ENCODE measurements at places on chromosomes 1 and 21.
A peak's percentile ranks its signal among the peaks of the same experiment; 100 is the strongest.

- DNase-seq, result no peak
Observed at GRCh38 chr1:27778056-27778455, 5.0 kb downstream of the STX12 start.

- DNase-seq, result peak; percentile 27
Observed at GRCh38 chr1:84619383-84620102, 45.3 kb upstream of the CTBS start.

DNA sequence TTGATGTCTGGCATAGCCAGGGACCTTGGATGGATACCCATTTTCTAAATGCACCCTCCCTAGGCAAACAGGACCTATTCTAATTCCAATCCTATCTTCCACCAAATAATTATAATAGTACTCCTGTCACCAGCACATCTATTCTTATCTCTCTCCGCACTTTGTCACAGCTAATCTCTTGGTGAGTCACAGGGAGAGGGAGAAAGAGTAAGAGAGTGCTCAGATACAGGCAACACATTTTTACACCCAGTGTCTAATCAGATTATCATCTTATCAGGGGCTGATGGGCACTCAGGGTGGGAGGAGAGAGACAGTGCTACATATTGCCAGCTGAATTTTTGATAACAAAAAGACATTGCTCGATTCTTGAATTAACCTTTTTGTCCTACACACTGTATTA is 275.0 kb upstream of the BEND5 start:
- DNase-seq, result no peak

DNA sequence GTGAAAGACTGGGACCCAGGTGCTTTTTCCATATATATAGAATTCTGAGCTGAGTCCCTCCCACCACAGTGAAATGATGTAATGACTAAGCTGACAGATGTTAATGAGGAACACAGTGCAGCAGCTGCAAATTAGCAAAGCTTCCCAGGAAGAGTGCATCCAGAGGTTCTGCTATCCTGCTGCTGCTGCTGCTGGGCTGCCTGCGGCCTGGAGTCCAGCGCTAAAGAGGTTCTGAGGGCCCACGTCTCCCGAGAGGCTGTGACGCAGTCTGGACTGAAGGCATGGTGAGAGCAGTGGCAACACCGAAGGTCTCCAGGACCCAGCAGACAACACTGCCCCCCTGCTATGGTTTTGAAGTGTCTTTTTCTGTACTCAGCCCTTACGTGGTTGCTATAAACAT is 63.9 kb downstream of the URB2 start:
- DNase-seq, result no peak

DNA sequence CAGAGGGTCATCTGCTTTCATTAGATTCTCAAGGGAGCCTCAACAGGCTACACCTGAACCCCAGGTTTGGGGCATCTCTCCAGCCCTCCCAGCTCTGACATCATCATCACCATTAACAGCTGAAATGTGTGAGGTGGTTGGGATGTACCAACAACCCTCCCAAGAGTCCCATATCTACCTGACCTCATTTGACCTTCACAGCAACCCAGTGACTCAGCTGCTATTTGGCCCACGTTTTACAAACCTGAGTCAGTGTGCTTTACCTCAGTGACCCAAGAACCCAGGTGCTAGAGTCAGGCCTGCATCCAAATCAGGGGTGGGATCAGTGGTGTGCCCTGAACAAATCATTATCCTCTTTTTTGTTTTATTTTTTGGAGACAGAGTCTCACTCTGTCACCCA is 53.3 kb upstream of the TINAGL1 start:
- no peak for DNase-seq

- no peak for DNase-seq
Observed at GRCh38 chr21:19535356-19535755, 1131.8 kb upstream of the TMPRSS15 start.

- DNase-seq, result peak; percentile 56
Observed at GRCh38 chr1:226078374-226078773, 15.9 kb downstream of the H3-3A start.

GRCh38 chr1:42461196-42461595 is 1.9 kb upstream of the CCDC30 start:
- DNase-seq, result no peak

- no peak for DNase-seq
Observed at GRCh38 chr1:180171691-180172090, 17.0 kb downstream of the QSOX1 start.

DNA sequence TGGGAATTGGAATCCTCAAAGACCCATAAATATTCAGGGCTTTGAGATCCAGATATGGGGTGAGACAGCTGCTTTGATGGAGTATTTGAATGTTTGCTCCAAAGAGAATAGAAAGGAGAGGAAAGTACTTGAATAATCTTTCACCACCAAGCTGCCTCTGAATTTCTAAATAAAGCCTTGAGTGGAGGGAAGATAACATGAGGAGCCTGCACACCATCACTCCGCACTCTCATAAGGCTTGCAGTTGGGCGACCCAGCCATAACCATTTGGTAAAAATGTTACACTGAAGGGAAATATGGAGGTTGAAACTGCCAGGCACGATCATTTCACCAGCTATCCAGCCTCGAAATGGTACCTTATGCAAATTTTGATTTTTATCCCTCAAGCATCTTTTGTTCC is 38.4 kb downstream of the VCAM1 start:
- DNase-seq, result no peak

DNA sequence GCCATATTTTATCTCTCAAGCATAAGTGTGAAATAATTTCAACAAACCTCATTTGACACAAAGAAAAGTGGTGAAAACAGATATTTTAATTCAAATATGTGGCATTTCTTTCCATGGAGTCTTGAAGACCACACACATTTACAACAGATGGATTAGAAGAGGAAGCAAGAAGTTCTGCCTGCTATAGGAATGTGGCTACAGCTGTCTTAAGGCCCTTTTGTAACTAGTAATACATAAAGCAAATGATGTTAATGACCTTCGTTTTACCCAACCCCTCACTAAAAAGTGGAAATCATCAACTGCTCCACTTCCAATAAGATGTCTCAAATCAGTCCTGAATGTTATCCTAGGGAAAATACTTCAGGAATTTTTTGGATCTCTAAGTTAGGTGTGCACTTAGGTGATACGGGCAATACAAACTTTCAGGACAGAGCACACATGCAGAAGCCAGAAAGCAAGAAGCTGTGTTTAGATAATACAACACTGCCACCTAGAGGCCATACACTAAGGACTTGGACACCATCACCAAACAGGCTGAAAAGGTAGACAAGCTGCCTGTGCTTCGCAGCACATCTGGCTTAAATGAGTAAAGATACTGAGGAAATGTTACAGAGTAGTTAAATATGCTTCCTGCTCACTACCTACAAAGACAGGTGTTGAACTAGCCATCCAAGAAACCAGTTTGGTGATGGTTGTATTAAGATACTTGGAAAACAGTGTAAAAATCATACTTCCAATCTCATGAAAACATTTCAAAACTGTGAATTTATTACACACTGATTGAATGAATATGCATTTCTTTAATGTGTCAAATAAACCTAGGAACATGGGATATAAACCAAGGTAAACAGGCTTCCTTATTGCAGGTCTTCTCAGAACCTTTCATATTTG is 24.4 kb downstream of the RRAGC start:
- DNase-seq, result no peak

- no peak for DNase-seq
Observed at GRCh38 chr1:19430121-19431068, 54.9 kb downstream of the CAPZB start.

GRCh38 chr1:77048615-77049005 is 170.6 kb downstream of the PIGK start:
- DNase-seq, result no peak

DNA sequence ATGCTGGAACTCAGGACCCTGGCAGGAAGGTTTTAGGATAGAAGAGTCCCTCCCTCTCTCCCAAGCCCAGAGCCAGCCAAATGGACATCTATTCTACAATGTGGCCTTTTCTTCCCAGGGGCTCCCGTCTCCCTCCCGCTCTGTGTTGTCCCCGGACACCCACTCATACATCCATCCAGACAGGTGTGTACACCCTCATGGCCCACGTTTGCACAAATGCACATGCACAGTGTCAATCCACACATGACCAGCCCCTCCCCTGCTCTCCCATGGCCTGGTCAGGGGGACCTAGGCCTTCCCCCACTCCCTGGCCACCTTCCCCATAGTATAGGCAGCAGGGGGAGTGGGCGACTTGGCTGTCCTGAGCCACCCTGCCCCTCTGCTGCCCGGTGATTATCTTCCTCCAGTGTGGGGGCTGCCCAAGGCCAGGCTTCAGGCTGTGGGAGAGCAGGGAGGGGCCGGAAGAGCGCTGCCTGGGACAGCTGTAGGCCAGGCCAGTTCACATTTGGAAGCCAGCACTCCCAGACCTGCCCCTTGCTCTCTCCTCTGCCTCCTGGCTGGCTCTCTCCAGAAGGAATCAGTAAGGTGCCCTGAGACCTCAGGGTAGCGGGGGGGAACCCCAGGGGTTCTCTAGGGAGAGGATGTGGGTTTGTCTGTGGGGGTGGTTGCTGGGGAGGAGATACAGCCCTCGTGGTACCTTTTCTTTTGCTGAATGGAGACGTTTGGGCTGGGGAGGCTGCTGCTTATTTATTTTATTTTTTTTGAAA is 4.1 kb upstream of the PTPN7 start:
- no peak for DNase-seq

DNA sequence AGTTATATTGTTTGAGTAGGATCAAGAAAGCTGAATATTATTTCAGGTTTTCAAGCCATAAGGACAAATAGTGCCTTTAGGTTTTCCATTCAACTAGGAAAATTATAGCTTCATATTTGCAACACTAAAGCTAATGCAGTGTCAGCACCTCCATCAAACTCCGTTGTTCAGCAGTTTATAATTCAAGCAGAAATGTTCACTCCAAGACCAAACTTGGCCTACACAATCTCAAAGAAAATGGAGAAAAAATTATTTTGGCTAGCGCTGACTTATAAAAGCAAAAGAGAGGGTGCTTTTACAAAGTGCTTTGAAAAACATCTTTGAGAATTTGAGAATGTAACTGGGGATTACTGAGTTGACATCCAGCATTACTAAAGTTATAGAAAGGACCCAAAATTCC is 1.4 kb downstream of the SPAG17 start:
- DNase-seq, result no peak

DNA sequence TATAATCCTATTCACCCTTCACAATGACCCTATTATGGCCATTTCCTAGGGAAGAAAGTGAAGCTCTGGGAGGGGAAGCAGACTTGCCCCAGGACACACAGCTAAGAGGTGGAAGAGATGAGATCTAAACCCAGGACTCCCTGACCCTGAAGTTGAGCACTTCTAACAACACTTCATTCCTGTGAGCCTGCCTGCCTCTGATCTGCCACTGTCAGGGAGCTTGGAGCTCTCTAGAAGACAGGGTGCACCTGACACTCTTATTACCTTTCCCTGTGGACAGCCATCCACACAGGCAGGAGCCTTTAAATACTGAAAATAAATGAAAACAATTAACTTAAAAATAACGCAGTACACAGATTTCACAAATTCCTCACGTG is 599 bp downstream of the MKNK1 start:
- DNase-seq, result no peak

GRCh38 chr1:245585252-245585959 is 430.6 kb downstream of the KIF26B start:
- no peak for DNase-seq

DNA sequence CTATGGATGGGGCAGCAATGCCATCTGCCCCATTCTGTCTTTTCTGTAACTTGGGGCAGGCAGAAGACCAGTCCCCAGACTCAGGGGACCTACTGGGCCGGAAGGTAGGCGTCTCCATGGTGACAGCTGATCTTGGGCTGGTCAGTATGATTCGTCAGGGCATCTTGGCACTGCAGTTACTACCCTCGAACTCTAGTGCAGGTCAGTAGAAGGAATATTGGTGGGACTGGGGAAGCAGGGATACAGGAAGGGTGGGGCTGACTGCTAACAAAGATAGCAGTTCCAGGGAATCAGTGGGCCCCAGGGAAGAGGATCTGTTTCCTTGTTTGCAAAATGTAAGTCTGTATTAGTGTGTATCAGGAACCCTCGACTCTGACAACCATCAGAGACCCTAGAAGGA is 26.2 kb downstream of the SZT2 start:
- no peak for DNase-seq

DNA sequence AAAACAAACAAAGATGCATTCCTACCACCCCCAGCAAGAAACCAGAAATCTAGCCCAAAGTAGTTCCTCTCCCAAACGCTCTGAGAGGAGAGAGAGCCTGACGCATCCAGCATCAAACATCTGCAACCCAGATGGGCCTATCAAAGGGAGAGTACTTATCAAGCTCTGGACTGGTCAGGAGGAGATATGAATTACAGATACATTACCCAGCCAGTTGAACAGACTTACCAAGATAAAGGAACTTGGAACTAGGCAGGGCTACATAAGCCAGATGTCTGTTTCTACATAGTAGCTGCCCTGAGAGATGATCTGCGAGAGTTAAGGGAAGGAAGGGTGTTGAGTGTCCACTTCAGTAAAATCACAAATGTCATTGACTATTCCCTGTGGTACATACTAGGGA is 138.4 kb downstream of the PAPPA2 start:
- no peak for DNase-seq

GRCh38 chr1:63112155-63112900 is 210.0 kb upstream of the FOXD3 start:
- no peak for DNase-seq

- DNase-seq, result no peak
Observed at GRCh38 chr21:30674312-30674711, 31.6 kb downstream of the KRTAP20-3 start.

DNA sequence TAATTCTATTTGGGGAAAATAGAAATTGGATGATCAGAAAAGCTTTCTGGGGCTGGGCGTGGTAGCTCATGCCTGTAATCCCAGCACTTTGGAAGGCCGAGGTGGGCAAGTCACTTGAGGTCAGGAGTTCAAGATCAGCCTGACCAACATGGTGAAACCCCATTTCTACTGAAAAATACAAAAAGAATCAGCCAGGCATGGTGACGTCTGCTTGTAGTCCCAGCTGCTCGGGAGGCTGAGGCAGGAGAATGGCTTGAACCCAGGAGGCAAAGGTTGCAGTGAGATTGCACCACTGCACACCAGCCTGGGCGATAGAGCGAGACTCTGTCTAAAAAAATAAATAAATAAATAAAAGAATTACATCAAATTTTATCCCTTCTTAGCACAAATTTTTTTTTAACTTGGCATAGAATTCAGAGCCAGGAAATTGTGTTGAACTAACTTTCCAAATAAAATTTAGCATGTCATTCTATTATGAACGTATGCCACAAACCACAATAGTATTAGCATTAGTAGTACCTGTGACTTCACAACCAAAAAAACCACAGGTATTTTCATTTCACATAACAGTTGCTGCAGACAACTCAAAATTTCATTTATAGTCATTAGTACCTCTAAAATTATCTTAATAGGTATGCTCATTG is 4.5 kb upstream of the ANKRD13C start:
- DNase-seq, result no peak

All from osteocyte (in vitro differentiated cells).